Pancreas (tissue), 10 donors: ENCODE measurements at places on chromosomes 7 and 10.
A peak's percentile ranks its signal among the peaks of the same experiment; 100 is the strongest.

GRCh38 chr7:42348631-42349030 is 111.6 kb upstream of the GLI3 start:
- DNase-seq = no peak

- DNase-seq = peak; percentile 47
These were observed 32.2 kb upstream of the COL13A1 start for GRCh38 chr10:69769395-69769992.

- DNase-seq = no peak
These were observed 35.6 kb downstream of the ANKMY2 start for GRCh38 chr7:16609842-16610450.

GRCh38 chr7:27117887-27118491 is 12.6 kb downstream of the HOXA4 start:
- no peak for DNase-seq

- DNase-seq = no peak
These were observed 5.3 kb downstream of the MEOX2 start for GRCh38 chr7:15681186-15681585.

DNA sequence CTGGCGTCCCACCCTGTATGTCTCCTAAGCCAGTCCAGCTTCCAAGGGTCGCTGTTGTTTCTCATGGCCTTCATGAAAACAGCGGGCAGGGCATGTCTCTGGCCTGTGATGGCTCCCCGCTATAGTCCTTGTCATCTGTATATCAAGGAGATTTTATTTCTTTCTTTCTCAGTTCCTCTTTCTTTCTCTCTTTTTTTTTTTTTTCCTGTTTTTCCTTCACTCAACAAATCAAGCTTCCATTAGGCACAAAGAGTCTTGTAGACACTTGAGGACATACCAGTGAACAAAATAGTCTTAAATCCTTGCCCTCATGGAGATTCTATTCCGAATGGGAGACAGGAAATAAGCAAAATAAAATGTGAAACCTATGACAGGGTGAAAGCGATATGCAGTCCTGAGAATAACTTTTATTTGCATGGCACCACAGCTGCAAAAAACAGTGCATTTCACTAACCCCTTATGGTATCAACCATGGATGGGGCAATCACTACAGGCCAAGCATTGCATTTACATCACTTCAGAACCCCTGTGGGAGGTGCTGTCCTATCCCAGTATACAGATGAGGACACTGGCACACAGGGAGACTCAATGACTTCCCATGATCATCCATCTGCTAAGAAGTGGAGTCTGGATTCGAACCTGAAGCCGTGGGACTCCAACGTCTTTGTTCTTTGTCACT is 50.7 kb downstream of the SYPL1 start:
- no peak for DNase-seq

DNA sequence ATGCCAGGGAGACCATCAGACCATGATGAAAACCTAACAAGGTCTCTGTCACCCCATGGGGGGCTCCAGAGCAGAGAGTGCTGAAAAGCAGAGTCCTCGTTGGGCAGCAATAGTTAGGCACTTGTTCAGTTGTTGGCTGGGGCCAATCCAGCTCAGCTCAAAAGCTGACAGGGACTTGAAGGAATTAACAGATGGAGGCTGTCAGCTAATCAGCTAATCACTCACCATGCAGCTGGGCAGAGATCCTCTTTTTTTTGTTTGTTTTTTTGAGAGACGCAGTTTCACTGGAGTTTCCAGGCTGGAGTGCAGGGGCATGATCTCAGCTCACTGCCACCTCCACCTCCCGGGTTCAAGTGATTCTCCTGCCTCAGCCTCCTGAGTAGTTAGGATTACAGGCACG is 18.1 kb downstream of the CEP55 start:
- no peak for DNase-seq

- no peak for DNase-seq
These were observed 32.6 kb upstream of the ARHGAP21 start for GRCh38 chr10:24756283-24756682.

- no peak for DNase-seq
These were observed 134.1 kb downstream of the ADARB2 start for GRCh38 chr10:1603181-1603580.

DNA sequence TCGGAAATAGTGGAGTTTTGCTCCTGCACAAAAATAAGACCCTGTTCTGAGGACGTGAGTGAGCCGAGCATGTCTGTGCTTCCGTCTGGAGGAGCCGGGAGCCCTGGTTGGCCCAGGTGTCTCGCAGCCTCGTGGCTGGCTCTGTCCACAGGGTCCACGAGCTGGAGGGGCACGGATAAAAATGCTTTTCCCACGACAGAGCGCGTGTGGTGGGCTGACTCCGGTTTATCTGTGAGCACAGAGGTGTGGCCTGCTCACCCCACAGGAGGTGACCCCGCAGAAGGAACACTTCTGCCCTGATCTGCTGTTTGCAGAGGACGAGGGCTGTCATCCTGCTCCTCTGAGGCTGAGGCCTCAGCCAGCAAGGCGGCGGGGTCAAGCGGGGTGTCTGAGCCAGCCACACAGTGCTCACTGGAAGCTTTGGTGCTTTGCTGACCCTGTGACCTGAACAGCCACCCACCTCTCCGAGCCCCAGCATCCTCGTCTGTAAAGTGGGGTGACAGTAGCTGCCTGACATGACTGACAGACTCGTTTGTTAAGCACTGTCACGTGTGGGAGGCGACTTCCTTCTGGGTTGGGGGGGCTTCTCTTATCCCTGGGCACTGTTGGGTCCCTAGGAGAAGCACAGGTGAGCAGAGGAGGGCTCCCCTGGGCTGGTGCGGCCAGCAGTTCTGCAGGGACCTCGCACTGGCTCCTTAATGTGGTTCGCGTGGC is 162.5 kb downstream of the DNAJB6 start:
- DNase-seq = no peak

DNA sequence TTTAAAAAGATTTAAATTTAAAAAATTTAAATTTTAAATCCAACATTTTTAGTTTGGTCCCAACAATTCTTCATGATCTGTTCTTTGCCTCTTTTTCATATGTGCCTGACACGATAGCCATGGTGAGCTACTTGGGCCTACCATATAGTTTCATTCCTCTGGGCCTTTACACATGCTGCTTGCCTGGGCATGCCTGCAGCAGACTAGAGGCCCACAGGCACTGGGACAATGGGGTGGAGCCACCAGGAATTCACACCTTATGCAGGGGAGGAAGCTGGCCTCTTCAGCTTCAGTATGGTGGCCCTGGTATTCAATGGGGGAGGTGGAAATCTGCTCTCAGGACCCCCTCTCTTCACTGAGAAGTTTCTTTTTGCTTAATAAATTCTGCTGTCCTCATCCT is 37.8 kb upstream of the ZNF365 start:
- DNase-seq = no peak

DNA sequence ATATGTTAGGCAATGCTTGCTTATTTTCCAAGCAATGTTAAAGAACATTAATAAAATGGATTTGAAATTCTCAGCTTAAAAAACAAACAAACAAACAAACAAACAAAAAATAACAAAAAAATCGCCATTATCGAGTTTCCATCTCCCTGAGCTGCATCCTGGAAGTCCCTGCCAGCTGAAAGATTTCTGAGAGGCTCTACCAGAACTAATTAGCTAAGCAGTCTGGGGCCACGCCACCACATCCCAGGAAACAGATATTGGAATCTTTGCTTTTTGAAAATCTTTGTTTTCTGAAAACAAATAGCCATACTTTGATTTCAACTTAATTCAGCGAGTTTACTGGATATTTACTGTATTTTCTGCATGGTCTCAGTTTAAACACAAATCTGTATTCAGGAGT is 143.6 kb downstream of the LSMEM1 start:
- DNase-seq = no peak

DNA sequence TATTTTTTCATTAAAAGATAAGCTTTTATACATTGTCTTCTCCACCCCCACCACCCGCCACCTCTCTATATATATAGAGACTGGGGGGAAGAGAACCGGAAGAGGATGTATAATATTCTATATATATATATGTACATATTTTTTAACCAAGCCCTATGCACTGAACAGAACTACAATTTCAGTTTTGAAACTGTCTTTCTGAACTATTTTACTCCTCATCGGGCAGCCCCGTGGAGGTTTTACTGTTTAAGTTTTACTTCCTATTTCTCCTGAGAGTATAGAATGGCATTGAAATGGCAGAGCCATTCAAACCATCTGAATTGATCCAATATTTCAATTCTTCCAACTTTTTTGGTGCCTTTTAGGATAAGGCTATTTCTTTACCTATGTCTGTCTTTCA is 1047.1 kb downstream of the NRG3 start:
- DNase-seq = no peak

- no peak for DNase-seq
These were observed 418.1 kb downstream of the THSD7A start for GRCh38 chr7:11413901-11414300.

DNA sequence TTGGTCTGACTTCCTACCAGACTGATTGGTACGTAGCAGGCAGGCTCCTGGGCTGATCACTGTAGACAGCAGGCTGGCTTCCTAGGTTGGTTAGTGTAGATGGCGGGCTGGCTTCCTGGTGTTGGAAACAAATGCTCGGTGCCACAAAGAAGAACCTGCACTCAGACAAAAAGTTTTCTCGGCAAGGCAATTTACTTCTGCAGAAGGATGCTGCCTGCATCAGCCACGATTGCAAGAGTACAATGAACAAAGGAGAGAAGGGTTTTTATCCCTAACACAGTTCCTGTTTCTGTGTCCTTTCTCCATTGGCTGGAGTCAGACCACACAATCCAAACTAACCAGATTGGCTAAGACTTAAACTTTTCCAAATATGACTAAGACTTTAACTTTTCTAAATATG is 123.6 kb upstream of the PPP2R2D start:
- no peak for DNase-seq

- no peak for DNase-seq
These were observed 445.0 kb downstream of the PARD3 start for GRCh38 chr10:34370126-34370525.

GRCh38 chr7:73487486-73487885 is 34.6 kb downstream of the BAZ1B start:
- no peak for DNase-seq

DNA sequence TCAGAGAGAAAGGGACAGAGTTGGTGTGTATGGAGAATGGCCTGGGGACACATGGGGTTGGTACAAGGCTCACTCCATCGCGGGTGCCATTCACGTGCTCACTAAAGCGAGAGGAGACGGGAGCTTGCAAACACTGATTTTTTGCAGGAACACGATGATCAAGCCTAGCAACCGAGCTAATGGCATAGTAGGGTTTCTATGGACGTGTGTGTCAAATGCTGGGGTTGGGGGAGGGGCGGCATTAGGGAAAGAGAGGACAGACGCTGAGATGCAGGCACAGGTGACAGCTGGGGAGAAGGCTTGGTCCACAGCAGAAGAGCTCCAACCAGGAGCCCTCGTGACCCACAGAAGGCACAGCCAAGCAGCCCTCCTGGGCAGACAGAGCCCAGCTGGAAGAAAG is 33.9 kb downstream of the RCC1L start:
- DNase-seq = no peak
